ENCODE measurements at places on chromosomes 2 and 18.

GRCh38 chr2:209591021-209591420 is 167.2 kb downstream of the MAP2 start:
- no peak for DNase-seq

DNA sequence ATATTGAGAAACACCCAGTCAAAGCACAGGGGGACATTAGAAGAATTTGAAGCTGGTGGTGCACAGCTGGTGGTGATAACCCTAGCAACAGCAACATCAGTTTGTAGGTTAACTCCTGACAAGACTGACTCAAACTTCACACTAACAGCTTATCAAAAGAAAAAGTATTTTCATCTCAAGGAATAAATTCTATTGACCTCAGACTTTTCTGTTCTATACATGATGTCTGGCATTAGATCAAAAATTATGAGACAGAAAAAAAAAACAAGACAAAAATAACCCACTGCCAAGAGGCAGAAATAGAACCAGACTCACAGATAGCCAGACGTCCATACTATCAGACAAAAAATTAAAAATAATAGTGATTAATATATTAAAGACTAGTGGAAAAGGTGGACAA is 126.1 kb downstream of the COL6A3 start:
- DNase-seq, result no peak

DNA sequence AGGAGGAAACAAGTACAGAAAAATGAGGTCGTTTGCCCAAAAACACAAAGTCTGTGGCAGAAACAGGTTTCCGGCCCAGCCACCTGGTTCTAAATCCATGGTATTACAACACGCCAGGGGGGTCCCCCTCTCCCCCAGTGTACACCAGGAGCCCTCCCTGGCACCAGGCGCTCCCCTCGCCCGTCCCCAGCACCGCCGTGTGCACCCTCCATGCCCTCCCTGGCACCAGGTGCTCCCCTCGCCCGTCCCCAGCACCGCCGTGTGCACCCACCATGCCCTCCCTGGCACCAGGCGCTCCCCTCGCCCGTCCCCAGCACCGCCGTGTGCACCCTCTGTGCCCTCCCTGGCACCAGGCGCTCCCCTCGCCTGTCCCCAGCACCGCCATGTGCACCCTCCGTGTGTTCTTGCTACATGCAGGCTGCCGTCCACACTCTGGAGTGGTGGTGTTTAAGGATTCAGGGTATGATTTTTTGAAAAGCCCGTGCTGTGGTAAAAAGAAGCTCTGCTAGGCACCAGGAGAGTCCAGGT is 59.8 kb upstream of the NFATC1 start:
- no peak for DNase-seq

GRCh38 chr2:37809931-37810570 is 115.0 kb upstream of the RMDN2 start:
- DNase-seq, result no peak

DNA sequence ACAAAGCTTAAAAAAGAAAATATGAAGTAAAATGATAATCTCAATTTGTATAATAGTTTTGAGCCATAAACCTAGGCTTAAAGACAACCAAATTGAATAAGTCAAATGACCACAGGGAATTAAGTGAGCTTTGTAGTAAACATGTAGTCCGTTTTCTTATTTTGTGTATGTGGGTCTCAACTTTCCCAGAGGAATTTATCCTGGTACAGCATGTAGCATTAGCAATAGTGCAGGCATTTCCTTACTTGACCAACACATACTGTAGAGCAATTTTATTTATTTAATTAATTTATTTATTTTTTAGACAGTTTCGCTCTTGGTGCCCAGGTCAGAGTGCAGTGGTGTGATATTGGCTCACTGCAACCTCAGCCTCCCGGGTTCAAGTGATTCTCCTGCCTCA is 37.5 kb upstream of the MTCL1 start:
- DNase-seq, result no peak

DNA sequence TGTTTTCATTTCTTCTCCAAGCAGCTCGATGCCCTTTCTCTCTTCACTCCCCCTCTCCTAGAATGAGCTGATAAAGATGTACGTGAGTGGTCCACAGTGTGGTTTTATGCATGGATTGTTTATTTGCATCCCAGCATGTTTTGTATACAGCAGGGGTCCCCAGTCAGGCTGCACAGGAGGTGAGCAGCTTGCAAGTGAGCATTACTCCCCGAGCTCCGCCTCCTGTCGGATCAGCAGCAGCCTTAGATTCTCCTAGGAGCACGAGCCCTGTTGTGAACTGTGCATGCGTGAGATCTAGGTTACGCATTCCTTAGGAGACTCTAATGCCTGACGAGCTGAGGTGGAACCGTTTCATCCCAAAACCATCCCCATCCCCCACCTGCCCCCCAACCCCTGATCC is 262.6 kb downstream of the AGAP1 start:
- DNase-seq, result no peak

- no peak for DNase-seq
These were observed 447 bp downstream of the RETSAT start for GRCh38 chr2:85353876-85354285.

GRCh38 chr2:101396316-101396717 is 9.0 kb upstream of the CREG2 start:
- DNase-seq, result no peak

GRCh38 chr18:79375441-79376154 is 20.1 kb upstream of the NFATC1 start:
- DNase-seq, result no peak

- DNase-seq, result no peak
These were observed 361.8 kb downstream of the RND3 start for GRCh38 chr2:150125708-150126107.

- no peak for DNase-seq
These were observed 1012.1 kb downstream of the TMEM182 start for GRCh38 chr2:103773884-103774283.

- DNase-seq, result no peak
These were observed 79.6 kb downstream of the HRH4 start for GRCh38 chr18:24539866-24540617.

- no peak for DNase-seq
These were observed 174.9 kb downstream of the ASB1 start for GRCh38 chr2:238601433-238602222.

GRCh38 chr18:23189768-23190661 is 54.7 kb downstream of the CABLES1 start:
- no peak for DNase-seq

- no peak for DNase-seq
These were observed 2.4 kb upstream of the IMPA2 start for GRCh38 chr18:11978956-11979355.

- DNase-seq, result peak; percentile 91
These were observed 194.2 kb downstream of the INHBB start for GRCh38 chr2:120539937-120540718.

DNA sequence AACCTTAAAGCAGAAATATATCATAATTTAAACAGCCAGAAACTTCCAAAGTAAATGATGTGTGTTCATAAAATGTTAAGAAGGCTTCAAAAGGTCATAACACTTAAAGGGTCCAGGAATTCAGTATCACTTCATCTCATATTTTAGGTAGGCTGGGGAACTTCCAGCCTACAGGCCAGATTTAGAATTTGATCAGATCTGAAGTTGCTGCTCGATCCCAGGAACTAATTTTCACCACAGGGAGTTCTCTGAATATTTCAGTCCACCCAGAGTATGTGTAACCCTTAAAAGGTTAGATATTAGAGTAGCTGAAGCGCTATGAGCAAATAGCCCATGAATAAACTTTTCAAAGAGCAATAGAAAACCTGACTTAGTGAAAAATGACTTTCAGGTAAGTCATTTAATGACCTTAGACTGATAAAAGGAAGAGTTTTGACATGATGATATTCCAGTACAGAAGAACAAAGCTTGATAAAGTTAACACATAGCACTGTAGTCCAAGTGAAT is 1.7 kb downstream of the WIPF1 start:
- no peak for DNase-seq

GRCh38 chr18:44453505-44453904 is 227.2 kb upstream of the SETBP1 start:
- DNase-seq, result no peak

DNA sequence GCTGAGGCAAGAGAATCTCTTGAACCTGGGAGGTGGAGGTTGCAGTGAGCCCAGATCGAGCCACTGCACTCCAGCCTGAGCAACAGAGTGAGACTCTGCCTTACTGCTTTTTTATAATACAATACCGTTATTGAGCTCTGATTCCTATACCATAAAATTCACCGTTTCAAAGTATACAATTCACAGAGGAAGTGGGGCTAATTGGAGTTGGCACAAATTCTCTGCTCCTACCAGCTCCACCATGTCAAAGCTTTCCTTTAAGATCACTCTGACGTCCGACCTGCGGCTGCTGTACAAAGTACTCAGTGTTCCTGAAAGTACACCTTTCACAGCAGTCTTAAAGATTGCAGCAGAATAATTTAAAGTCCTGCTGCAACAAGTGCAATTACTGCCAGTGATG is 29.6 kb upstream of the CYBRD1 start:
- no peak for DNase-seq

DNA sequence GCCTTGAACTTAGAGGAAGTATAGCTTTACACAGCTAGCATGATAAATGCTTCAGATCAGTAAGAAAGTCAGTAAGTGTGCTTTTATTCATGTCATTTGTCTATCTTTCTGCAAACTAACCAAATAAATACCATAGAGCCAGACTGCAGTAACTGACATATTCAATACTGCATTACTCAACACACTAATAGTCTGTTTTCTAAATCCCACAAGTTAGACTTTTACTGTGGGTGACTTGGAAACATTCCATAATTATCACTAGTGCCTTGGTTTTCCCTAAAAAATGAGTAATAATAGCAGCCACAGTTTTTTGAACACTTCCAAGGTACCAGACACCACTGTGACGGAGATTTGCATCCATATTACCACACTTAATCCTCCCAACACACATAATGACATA is 33.0 kb downstream of the ACVR1 start:
- DNase-seq, result no peak

GRCh38 chr18:44229693-44230108 is 451.0 kb upstream of the SETBP1 start:
- DNase-seq, result no peak

- no peak for DNase-seq
These were observed 18.3 kb upstream of the TNS1 start for GRCh38 chr2:218020966-218021535.

- DNase-seq, result no peak
These were observed 70.3 kb upstream of the PSME4 start for GRCh38 chr2:54041135-54041534.

GRCh38 chr18:36737316-36737715 is 91.5 kb downstream of the TPGS2 start:
- DNase-seq, result no peak
